ENCODE measurements at places on chromosomes 3 and 15.

GRCh38 chr3:122794779-122795673 lies at the start of gene SLC49A4:
Gene SLC49A4, plus strand, starts transcription at chr3:122795069. Its CDS starts 124 bp downstream, at chr3:122795193.
- DNase-seq = peak; percentile 74

DNA sequence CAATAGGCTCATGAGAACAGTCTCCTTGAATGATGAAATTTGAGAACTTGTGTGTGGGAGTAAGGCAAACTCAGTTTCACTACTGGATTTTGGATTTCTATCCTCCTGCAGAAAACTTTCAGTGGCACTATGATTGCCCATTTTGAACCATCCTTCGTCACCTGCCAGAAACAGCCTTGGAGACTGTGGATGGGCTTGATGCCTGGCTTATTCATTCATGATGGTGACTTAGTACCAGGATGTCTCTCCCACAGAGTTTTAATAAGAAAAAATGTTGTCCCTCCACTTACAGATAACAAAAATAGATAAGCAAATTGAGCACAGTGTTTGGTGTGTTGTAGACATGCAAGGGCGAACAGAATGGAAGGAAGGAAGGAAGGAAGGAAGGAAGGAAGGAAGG lies 53.5 kb upstream of the CPNE4 start:
- DNase-seq = no peak

DNA sequence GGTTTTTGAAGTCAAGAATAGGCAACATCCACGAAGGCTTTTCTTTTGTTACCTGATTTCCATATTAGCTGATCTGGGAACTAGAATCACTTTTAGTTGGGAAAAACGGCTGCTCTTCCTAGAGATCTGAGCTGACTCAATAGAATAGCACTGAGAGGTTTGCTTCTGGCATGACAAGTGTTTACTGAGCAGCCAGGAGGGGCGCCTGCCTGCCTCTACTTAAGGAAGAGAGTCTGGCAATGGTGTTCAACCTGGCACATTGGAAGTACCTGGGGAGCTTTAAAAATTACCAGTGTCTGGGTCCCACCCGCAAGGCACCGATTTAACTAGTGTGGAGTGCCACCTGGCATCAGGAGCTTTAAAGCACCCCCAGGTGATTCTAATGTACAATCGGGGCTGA lies 34.4 kb downstream of the FAM43A start:
- no peak for DNase-seq

DNA sequence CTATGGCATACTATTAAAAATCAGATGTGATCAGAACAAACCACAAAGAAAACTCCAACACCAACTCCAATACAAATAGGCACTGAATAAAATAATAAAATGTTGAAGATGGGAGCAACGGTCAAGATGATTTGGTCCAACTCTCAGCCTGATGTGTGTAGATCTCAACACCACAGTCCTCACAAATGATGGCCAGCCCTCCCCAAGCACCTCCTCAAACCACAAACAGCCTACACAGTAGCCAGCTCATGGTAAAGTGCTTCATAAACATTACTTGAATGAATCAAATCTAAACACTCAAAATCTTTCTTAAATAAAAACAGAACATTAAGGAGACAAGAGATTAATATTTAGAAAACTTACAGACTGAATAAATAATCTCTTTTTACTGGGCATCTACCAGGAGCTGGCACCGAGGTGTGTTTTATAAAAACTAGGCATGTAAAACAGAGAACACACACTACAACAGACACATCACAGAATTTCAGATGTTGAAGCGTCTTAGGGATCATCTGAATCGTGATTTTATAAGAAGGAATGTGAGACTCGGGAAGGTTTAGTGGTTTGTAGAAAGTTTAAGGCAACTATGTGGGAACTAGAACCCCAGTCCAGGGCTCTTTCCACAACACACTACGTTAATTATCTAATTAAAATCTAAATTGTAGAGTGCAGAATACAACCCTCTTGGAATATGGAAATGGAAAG lies 102.4 kb downstream of the MYLK start:
- no peak for DNase-seq

DNA sequence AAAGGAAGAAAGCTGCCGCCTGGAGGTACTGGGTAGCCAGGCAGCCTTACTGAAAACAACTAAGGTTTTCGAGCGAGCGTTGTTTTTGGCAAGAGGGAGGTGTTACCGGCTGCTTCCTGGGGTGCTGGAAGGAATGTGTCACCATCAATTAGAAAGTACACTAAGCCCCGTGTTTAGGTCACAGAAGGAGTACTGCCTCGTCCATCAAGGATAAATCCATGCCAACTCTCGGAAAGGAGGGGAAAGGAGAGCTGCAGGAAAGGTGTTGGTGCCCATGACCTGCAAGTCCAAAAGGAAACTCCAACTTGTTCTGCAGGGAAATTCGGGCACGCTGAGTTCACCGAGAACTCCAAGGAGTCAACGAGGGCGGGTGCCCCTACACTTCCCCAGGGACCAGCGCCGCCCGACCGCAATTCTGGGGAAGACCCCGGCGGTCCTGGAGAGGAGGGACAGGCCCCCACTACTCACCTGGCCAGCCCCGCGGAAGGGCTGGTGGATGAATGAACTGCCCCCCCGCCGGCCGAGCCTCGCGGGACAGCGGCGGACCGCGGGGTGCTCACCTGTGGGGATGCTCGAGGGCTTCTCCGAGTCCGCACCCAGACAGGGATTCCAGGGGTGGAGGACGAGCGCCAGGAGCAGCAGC lies 542 bp downstream of the PLOD2 start:
- peak; percentile 19 for DNase-seq

DNA sequence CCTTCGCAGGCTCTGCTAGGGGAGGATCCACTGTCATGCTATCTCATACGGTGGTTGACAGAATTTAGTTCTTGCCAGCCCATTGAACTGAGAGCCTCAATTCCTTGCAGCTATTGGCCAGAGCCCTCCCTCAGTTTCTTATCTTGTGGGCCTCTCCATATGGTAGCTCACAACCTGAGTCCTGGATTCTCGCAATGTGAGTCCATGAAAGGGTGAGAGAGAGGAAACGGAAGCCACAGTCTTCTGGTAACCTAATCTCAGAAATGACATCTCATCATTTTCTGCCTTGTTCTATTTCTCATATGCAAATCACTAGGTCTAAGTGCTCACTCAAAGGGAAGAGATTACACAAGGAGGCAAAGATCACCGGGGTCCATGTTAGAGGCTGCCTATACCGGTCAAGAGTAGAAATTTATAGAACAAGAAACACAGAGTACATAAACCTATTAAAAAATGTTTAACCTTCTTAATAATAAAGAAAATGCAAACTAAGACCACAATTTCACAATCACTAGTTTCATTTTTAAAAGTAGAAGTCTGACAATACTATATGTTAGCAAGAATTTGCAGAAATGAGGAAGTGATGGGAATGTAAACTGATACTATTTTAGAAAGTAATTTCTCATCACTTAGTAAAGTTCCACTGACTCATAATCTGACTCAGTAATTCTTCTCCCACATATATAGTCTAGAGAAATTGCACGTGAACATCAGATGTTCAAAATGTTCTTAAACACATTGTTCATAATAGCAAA lies 378.4 kb upstream of the AGTR1 start:
- no peak for DNase-seq

DNA sequence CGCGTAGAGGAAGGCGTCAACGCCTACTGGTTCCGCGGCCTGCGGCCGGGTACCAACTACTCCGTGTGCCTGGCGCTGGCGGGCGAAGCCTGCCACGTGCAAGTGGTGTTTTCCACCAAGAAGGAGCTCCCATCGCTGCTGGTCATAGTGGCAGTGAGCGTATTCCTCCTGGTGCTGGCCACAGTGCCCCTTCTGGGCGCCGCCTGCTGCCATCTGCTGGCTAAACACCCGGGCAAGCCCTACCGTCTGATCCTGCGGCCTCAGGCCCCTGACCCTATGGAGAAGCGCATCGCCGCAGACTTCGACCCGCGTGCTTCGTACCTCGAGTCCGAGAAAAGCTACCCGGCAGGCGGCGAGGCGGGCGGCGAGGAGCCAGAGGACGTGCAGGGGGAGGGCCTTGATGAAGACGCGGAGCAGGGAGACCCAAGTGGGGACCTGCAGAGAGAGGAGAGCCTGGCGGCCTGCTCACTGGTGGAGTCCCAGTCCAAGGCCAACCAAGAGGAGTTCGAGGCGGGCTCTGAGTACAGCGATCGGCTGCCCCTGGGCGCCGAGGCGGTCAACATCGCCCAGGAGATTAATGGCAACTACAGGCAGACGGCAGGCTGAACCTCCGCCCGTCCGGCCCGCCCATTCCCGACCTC lies 4.1 kb downstream of the ISLR2 start:
- peak; percentile 39 for DNase-seq

DNA sequence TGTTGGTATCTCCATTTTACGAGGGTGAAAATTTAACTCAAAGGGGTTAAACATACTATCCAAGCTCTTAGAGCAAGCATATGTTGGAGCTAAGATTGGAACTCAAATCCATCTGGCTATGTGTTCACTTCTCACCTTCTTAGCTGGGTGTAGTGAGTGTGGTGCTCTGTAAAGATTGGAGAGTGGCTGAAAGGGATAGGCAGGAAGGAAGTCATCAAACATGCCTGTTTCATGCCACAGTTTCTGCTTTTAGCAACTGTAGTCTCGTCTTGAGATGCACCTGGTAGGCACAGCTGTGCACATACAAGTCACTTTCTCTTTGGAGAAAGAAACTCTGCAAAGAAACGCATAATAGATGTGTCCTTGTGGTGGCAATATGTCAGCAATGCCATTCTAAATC lies 189.1 kb upstream of the MDFIC2 start:
- DNase-seq = no peak

DNA sequence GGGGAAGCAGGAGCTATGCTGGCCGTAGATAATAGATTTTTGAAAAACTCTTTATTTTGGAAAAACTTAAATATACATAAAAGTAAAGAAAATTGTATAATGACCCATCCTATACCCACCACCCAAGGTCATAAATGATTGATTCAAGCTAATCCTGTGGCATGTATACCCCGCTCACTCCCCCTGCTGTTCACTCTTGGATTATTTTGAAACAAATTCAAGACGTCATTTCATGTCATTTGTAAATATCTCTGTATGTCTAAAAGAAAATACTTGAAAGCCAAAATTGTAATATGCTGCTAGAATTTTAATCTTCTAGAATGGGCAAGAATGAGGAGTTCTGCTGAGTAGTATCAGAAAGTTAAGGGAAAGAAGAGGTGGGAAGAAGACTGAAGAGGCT lies 241.7 kb downstream of the FEZF2 start:
- no peak for DNase-seq

Measured in activated CD4-positive, alpha-beta T cell treated with anti-CD3 and anti-CD28 coated beads, Interleukin-2, amount 50 U/mL, for 48 hours (primary cell).